ENCODE measurements at places on chromosomes 3 and 15. TPM values are rescaled to one million over a fixed set of nuclear protein-coding genes. Genes with fewer than 3 reads are reported as not detected.

DNA sequence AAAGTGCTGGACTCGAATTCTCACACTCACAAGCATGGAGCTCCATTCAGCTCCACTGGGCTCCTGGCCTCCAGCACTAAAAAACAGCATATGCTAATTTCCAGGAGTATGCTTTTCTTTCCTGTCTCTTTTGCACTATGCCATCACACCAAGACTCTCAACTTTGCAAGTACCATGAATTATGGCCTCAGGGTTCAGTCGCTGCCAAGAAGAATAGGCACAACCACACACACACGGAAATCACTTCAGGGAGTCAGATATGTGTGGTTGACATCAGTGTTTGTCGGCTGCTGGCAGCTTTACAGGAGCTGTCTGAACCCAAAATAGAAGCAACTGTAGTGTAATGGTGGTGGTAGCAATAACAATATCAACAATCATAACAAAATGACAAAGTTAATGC is 305.0 kb upstream of the SLCO3A1 start:
- DNase-seq, result no peak

The TTC14 gene
- total RNA-seq, result 56.6 TPM

The CD80 gene
- not detected for total RNA-seq

The GOLGA6A gene
- not detected for total RNA-seq

DNA sequence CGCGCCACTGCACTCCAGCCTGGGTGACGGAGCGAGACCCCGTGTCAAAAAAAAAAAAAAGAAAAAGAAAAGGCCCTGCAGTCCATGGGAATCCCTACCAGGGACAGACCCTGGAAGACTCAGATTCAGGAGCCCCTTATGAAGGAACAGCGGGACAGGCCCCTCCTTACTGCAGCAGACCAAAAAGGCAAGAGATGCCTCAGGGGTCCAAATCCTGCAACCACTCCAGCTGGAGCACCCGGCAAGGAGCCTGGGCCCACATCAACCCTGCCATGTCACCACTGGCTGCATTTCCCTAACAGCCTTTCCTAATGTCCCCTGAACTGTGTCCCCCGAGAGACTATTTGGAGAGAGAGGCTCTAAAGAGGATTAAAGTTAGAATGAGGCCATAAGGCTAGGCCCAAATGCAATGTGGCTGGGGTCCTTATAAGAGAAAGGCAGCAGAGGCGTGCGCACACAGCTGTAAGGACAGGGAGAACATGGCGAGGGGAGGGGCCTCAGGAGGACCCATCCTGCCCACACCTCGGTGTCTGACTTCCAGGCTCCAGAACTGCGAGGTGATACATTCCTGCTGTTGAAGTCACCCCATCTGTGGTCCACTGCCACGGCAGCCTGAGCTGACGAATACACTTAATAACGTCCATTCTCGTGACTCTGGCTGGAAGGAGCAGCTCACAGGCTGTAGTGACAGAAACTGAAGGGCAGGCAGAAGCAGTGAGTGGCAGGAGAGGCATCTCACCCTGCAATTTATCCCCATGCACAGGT is 78.1 kb downstream of the ATP10A start:
- peak; percentile 82 for DNase-seq

The ANKRD63 gene
- not detected for total RNA-seq

- DNase-seq, result no peak
Measured at GRCh38 chr15:31974154-31974794, 56.0 kb upstream of the CHRNA7 start.

The GNB4 gene
- 61.1 TPM for total RNA-seq

DNA sequence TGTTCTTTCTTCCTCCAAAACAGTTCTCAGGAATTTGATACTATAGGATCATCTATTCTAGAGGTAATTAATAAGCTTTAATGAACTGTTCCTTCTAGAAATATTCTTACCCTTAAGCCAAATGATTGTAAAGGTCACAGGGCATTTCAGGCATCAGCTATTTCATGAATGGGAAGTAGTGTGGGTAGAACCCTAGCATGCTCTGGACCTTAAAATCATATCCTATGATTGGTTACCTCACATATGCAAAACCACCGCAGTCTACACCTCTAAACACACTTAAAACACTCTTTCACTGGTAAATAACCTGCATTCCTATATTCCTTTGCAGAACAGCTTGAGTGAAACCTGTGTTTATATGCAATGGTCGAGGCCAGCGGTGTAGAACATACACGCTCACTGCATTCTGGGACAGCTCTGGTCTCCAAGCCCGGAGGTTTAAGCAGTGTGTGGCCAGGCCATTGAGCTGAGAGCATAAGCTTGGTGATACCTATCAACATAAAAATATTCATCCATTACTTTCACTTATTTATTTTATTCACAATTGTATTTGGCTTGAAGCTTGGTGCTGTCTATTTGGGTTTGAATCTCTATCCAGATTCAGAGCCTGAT is 87.7 kb upstream of the RASGRP1 start:
- DNase-seq, result no peak

The CCR9 gene
- not detected for total RNA-seq

The PLS1 gene
- 24.8 TPM for total RNA-seq

The EFCC1 gene
- total RNA-seq, result not detected

- no peak for DNase-seq
Measured at GRCh38 chr3:113597596-113598354, 65.4 kb downstream of the SIDT1 start.

DNA sequence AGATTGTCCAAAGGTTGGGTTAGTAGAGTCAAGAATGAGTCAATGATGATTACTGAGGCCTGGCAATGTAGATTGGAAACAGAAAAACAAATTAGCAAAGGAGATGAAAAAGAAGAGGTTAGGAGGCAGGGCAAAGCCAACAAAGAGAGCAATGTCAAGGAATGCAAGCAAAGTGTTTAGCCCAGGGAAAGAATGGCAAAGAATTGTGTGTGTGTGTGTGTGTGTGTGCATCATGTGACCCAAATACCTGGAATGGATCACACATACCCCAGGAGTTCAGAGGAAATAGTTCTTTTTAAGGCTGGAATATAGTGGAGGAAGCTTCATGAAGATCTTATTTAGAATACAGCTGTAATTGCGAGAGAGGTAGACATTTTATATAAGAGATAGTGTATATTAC is 831.7 kb upstream of the ARPP21 start:
- DNase-seq, result no peak

DNA sequence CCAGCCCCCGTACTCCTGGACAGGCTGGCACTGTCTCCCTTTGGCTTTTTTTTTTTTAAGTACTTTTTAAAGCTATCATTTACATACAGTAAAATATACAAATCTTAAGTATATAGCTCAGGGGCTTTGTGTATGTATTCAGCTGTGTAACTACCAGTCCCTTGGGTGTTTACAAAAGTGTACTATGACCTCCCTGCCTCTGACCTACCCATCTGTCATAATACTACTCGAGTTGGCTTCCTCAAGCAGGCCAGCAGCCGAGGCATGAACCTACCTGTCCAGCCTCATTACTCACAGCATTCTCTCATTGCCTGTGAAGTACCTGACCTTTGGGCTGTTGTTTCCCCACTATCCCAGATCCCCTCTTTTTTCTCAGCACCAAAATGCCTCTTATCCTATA is 33.2 kb downstream of the ABHD2 start:
- no peak for DNase-seq

GRCh38 chr3:89867286-89867685 is 759.9 kb downstream of the EPHA3 start:
- DNase-seq, result no peak

GRCh38 chr15:60154764-60155325 is 150.7 kb downstream of the FOXB1 start:
- DNase-seq, result no peak

- DNase-seq, result no peak
Measured at GRCh38 chr3:158780766-158781165, 21.1 kb upstream of the MFSD1 start.

DNA sequence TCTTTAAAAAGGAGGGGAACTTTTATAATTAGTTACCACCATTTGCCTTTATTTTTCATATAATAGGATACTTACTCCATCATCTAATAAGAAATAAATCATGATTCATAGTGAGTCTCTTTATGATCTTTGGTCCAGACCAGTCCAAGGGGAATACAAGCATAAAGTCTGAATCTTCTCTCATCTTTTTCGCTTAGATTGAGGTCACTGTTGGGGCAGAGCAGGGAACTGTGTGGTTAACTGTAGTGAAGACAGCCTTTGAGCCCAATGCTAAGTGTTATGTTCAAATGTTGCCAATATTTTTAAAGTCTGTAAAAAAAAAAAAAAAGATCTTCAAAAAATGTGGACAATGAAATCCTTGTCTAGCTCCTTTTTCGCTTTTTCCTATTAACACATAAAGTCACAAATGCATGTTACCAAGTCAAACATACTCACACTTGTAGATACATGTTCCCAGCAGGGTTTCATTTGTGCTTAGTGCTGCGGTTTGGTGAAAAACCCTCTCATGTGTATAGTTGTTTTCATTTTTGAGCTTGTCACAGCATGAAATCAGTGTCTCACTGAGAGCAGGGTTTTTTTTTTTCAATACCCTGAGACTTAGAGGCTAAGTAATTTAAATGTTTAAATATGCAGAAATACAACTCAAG is 72.1 kb downstream of the EPHA3 start:
- peak; percentile 6 for DNase-seq

- DNase-seq, result no peak
Measured at GRCh38 chr3:37509069-37509468, 334.7 kb upstream of the LRRFIP2 start.

GRCh38 chr3:48897460-48898376 is 964 bp downstream of the SLC25A20 start:
- no peak for DNase-seq

The KLHL40 gene
- not detected for total RNA-seq

GRCh38 chr15:89900849-89901248 is 7.1 kb upstream of the AP3S2 start:
- DNase-seq, result no peak

The NOP10 gene
- 421 TPM for total RNA-seq

Measured in HT1080 (cell line).